NCI-H524 treated with DMSO at 0.1 percent for 48 hours (cell line): ENCODE measurements at places on chromosomes 4 and X.

DNA sequence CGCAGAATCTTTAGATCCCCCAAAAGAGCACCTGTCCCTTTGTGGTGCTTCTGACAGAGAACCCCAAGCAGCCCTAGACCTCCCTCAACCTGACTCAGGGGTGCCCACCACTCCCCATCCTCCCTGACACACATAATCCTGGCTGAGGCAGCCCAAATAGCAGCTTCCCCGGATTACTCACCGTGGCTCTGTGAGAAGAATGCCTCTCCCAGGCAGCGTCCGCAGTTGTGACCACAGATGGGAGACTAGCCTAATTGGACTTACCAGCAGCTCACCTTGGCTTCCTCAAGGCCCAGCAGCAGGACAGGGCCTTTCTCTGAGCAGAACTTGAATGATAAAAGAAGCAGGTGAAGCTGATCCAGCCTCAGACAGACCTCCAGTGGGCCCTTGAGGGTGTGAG lies 10.3 kb upstream of the ODAPH start:
- DNase-seq, result no peak

GRCh38 chr4:15702941-15703403 lies at the start of gene BST1:
Gene BST1, plus strand, starts transcription at chr4:15703065. Its CDS starts 80 bp downstream, at chr4:15703145.
- DNase-seq, result no peak

DNA sequence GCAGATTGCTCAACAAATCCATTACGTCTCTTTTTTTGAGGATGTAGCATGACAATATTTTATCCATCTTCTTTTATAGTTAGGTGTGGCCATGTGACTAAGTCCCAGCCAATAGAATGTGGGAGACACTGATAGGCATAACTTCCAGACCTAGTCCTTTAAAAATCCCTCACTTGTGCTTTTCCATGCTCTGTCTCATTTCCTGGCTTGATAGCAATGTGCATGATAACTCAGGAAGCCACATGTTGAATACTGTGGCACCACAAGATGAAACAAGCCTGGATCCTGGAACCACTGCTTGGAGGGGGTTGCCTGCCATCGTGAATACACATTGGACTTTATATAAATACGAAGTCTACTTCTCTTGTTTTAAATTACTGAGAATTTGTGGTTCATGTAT lies 184.0 kb upstream of the NEIL3 start:
- DNase-seq, result no peak

- no peak for DNase-seq
These were observed 213.8 kb upstream of the FGF13 start for GRCh38 chrX:138925330-138925729.

- DNase-seq, result no peak
These were observed 97.8 kb upstream of the ATOH1 start for GRCh38 chr4:93730760-93731159.

DNA sequence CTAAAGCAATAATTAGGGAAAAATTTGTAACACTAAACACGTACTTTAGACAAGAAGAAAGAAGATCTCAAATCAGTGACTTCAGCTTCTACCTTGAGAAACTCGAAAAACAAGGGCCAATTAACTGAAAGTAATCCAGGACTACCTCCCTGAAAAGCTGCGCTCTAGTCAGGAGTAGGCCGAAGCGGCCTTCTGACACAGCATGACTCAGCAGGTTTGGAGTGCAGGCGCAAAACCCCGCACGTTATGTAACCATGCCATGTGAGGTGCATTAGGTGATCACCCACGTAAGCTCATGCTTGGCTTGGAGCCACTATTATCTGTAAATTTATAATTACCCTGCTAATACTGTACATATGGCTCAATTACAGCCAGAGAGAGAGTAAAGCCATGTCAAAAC lies 52.8 kb upstream of the CCDC149 start:
- DNase-seq, result no peak

- no peak for DNase-seq
These were observed 54.4 kb downstream of the NBDY start for GRCh38 chrX:56783450-56783831.

DNA sequence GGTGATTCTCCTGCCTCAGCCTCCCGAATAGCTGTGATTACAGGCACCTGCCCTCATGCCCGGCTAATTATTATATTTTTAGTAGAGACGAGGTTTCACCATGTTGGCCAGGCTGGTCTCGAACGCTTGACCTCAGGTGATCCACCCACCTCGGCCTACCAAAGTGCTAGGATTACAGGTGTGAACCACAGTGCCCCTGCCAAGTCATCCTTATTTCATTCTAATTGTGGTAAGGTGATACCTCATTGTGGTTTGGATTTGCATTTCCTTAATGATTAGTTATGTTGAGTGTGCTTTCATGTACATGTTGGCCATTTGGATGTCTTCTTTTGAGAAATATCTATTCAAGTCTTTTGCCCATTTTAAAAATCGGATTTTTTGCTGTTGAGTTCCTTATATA lies 93.0 kb downstream of the USP9X start:
- DNase-seq, result no peak

GRCh38 chr4:13347517-13348125 lies 136.5 kb downstream of the RAB28 start:
- DNase-seq, result no peak

GRCh38 chr4:108107729-108108382 lies 60.9 kb downstream of the LEF1 start:
- no peak for DNase-seq

GRCh38 chr4:88803600-88804096 lies 106.0 kb upstream of the NAP1L5 start:
- DNase-seq, result no peak

DNA sequence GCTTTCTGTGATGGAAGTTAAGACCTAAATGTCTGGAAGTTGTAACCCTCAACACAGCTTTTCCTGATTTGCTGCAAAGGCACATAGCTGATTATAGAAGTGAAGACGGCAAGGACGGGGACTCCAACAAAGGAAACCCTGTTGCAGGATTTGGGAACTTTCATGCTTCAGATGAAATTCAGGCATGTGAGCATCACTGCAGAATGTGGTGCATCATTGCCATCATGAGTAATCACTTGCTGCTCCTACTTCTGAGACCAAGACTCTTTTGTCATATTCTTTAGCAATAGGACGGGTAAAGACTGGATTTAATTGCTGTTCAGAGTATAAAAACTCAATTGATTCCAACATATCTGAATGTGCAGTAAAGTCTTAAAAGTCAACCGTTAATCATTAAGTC lies 35.8 kb downstream of the YIPF6 start:
- no peak for DNase-seq

DNA sequence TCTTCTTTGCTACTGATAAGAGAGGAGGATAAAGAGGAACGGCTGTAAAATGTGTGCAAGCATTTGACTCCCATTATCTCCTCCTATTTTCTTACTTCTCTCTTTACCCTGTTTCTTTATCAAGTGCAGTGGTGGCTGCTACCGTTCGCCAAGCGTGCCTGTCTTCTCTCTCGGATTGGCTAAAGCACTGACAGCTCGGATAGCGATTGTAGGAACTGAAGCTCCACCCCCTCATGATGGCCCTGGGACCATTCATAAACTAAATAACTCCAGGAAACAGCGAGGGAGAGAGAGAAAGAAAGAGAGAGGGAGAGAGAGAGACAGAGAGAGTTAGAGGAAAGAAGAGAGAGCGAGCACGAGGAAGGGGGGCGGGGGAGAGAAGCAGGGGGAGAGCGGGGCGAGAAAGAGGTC lies 305 bp upstream of the MAB21L2 start:
- no peak for DNase-seq

- DNase-seq, result no peak
These were observed 36.6 kb downstream of the ADRA2C start for GRCh38 chr4:3802571-3803474.

GRCh38 chr4:72375073-72375736 lies 193.8 kb downstream of the ADAMTS3 start:
- DNase-seq, result no peak

DNA sequence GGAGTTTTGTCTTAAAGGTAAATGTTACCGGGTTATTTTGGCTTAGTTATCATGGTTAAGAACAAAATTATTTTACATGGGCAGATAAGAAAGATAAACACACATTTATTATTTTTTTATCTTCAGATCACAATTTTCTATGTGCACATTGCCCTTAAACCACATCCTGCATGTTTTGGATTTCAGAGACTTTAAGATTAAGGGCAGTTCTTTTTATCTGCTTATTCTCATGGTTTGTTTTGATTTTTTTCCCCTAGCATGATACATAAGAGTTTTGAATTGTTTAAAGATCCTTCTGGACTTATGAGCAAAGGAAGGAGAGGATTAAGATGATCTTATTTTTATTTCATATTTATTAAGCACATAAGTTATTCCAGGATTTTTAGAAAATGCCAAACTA lies 190.1 kb upstream of the BMP3 start:
- DNase-seq, result no peak
